ENCODE measurements at places on chromosomes 7 and 10. TPM values are rescaled to one million over a fixed set of nuclear protein-coding genes. Genes with fewer than 3 reads are reported as not detected.
A peak's percentile ranks its signal among the peaks of the same experiment; 100 is the strongest.

NPC1L1 gene
- not detected for total RNA-seq

NPFFR1 gene
- total RNA-seq: 0.02 TPM

GATAD1 gene
- 19.4 TPM for total RNA-seq

VAX1 gene
- total RNA-seq: 65.1 TPM

SPDYE18 gene
- total RNA-seq: not detected

PIK3AP1 gene
- 0.37 TPM for total RNA-seq

MOSPD3 gene
- 17.3 TPM for total RNA-seq

WNT8B gene
- not detected for total RNA-seq

BMPER gene
- total RNA-seq: 8.2 TPM

ENKUR gene
- 0.17 TPM for total RNA-seq

SFTPD gene
- not detected for total RNA-seq

LEP gene
- total RNA-seq: not detected

NPSR1 gene
- not detected for total RNA-seq

EPO gene
- not detected for total RNA-seq

LRRC18 gene
- not detected for total RNA-seq

HTRA1 gene
- total RNA-seq: 0.55 TPM

PVRIG gene
- not detected for total RNA-seq

DNA sequence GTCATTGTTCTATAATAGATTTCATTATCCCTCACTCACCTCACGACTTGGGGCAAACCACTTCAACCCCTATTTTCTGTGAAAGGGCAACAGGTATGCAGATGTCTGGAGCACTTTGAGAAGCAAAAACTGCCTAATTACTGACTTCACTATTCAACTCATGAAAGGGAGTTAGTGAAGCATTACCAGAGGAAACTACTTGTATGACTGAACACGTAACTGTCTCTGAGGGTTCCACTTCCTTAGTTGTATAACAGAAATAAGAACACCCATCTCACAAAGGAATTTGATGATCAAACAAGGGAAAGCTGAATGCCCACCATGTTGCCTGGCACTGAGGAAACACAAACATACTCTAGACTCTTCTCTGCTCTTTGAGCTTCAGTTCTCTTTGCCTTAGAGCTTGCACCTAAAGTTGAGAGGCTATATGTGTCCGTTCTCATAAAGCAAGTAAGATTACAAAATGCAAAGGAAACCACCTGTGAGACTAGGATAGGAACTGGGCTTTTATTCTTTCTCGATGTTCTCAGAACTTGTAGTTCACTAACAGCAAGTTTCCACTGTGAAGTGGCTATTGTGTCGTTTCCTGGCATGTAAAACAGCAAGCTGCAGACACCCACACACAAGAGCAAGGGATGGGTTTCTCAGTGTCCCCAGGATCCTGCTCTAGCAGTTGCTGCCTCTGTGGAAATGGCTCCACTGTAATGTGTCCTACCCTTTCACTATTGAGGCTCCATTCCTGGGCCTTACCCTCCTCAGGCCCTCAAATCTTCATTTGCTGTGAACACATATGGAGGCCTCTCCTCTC lies 2.6 kb downstream of the TMEM243 start:
- H3K4me1 ChIP-seq: peaks cover 40% of the 10 kb centered on the region
- no peak overlapping the region for H3K27ac ChIP-seq
- H3K36me3 ChIP-seq: no peaks in the 10 kb centered on the region
- no peak overlapping the region for H3K4me3 ChIP-seq
- peak; percentile 5 for DNase-seq
- peaks cover 9% of the 10 kb centered on the region for H3K27me3 ChIP-seq

GRCh38 chr7:21757537-21758282 lies 188.0 kb downstream of the CDCA7L start:
- peaks cover 99% of the 10 kb centered on the region for H3K27me3 ChIP-seq
- no peaks in the 10 kb centered on the region for H3K36me3 ChIP-seq
- no peak overlapping the region for H3K4me3 ChIP-seq
- no peak overlapping the region for H3K27ac ChIP-seq
- no peaks in the 10 kb centered on the region for H3K4me1 ChIP-seq
- no peak for DNase-seq

DNA sequence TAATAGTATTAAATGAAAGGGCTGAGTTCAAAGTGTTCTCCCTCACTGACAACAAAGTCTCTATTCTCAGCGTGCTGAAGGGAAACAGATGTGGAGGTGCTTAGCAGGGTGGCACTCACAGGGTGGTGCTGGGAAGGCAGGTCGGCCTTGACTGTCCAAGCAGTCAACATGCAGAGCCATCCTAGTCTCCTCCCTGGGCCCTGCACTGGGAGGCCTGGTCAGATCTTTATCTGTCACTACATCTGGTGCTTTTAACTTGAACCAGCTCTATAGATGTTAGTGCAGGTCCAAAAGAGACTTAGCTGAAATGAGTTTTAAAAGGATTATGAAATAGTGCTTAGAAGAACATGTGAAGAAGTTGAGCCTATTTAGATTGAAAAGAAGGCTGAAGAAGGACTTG lies 82.1 kb downstream of the AVL9 start:
- DNase-seq: no peak
- H3K4me1 ChIP-seq: no peaks in the 10 kb centered on the region
- H3K27ac ChIP-seq: no peak overlapping the region
- peaks cover 44% of the 10 kb centered on the region for H3K36me3 ChIP-seq
- H3K4me3 ChIP-seq: no peak overlapping the region
- no peaks in the 10 kb centered on the region for H3K27me3 ChIP-seq

GRCh38 chr10:114328874-114329273 lies 75.4 kb downstream of the AFAP1L2 start:
- DNase-seq: no peak
- no peak overlapping the region for H3K4me3 ChIP-seq
- H3K27me3 ChIP-seq: no peaks in the 10 kb centered on the region
- no peaks in the 10 kb centered on the region for H3K36me3 ChIP-seq

DNA sequence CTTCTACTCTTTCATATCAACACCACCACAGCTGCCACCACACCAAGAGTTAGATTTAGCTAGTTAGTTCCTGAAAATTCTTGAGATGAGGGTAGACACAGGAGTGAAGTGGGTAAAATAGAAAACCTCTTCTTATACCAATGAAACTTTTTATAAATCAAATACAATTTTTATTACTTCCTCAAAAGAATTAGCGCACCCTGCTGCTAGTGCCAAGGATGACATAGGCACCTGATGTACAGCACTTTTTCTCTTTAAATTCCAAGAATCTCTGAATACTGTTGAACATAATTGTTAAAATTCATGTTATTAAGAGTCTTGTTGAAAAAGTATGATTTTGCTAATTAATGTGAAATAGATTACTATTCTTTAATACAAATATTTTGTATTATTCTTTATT lies 11.4 kb downstream of the ZWINT start:
- H3K36me3 ChIP-seq: no peaks in the 10 kb centered on the region
- no peaks in the 10 kb centered on the region for H3K4me1 ChIP-seq
- no peak overlapping the region for H3K4me3 ChIP-seq

- H3K27ac ChIP-seq: no peak overlapping the region
- H3K36me3 ChIP-seq: no peaks in the 10 kb centered on the region
- H3K27me3 ChIP-seq: no peaks in the 10 kb centered on the region
- no peaks in the 10 kb centered on the region for H3K4me1 ChIP-seq
- DNase-seq: no peak
Measured at GRCh38 chr7:22174574-22174953, 182.4 kb downstream of the RAPGEF5 start.

GRCh38 chr10:84665883-84666463 lies 337.6 kb downstream of the CCSER2 start:
- no peaks in the 10 kb centered on the region for H3K4me1 ChIP-seq
- peaks cover 29% of the 10 kb centered on the region for H3K27me3 ChIP-seq
- H3K36me3 ChIP-seq: no peaks in the 10 kb centered on the region
- H3K4me3 ChIP-seq: no peak overlapping the region
- DNase-seq: peak; percentile 47

DNA sequence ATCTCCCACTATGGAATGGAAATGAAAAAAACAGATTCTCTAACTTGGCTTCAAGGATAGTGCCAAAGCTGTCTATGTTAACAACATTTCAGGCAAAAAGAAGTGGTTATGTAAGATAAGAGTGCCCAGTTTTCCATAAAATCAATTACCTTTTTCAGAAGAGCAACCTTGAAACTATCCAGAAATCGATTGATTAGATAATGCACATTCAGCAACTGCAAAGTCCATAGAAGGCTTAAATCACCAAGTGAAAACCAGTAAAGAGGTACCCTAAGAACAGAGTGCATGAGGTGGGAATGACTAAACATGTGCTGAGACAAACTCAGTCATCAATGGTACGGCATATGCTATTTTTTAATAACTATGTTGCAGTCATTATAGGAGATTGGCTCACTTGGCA lies 71.9 kb upstream of the TNKS2 start:
- H3K4me3 ChIP-seq: no peak overlapping the region
- H3K27me3 ChIP-seq: peaks cover 13% of the 10 kb centered on the region
- H3K36me3 ChIP-seq: no peaks in the 10 kb centered on the region
- H3K4me1 ChIP-seq: no peaks in the 10 kb centered on the region
- DNase-seq: no peak

DNA sequence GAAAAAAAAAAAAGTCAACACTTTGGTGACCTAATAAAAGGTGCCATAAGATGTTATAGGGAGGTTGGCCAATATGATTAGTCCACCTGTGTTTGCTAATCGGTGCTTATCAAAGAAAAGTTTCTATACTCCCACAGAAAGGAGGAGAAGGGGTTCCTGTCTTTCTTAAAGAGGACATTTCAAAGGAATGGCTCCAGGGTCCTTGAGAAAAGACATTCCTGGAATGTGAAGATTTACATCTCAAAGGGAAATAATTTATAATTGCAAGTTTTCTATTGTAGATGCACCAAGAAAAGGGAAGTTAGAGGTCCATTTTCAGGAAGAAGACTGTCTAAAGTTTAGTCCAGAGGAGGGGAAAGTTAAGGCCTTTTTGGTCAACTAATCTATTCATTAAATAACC lies 715.3 kb downstream of the NXPH1 start:
- no peak overlapping the region for H3K27ac ChIP-seq
- H3K4me3 ChIP-seq: no peak overlapping the region
- DNase-seq: no peak
- no peaks in the 10 kb centered on the region for H3K27me3 ChIP-seq

DNA sequence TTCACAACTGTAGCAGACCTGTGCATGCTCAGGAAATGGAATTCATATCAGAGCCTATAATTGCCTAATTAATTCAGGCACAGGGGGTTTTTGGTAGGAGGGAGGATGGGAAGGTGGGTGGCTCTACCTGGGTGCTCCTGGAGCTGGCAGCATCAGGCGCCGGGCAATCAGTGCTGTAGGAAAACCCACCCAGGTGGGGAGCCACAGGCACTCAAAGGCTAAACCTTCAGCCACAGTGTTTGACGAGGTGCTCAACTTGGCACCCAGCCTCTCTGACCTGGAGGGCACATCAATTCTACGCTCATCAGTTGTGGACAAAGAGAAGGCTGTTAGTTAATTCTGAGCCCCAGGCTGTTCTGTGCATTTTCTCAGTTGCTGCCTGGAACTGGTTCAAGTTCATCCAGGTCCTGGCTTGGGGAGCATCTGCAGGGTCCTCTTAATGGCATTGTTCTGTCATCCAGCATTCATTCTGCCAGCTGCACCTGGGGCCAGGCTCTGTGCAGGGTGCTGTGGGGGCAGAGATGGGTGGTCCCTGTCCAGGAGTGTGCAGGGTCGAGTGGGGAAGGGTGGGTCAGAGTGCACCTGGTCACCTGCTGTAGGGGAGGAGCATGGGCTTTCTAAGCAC lies 54.1 kb upstream of the NPTX2 start:
- no peak overlapping the region for H3K27ac ChIP-seq
- H3K36me3 ChIP-seq: no peaks in the 10 kb centered on the region
- no peaks in the 10 kb centered on the region for H3K27me3 ChIP-seq

- H3K36me3 ChIP-seq: no peaks in the 10 kb centered on the region
- no peak overlapping the region for H3K27ac ChIP-seq
- peaks cover 2% of the 10 kb centered on the region for H3K27me3 ChIP-seq
- H3K4me3 ChIP-seq: no peak overlapping the region
- peak; percentile 53 for DNase-seq
Measured at GRCh38 chr7:19982841-19983835, 209.7 kb upstream of the TMEM196 start.

- no peaks in the 10 kb centered on the region for H3K27me3 ChIP-seq
- DNase-seq: no peak
- no peak overlapping the region for H3K4me3 ChIP-seq
- no peak overlapping the region for H3K27ac ChIP-seq
- H3K36me3 ChIP-seq: no peaks in the 10 kb centered on the region
Measured at GRCh38 chr7:80623503-80624252, 14.8 kb upstream of the CD36 start.

- no peaks in the 10 kb centered on the region for H3K27me3 ChIP-seq
- H3K36me3 ChIP-seq: no peaks in the 10 kb centered on the region
Measured at GRCh38 chr7:99667179-99667578, 12.6 kb downstream of the CYP3A5 start.

DNA sequence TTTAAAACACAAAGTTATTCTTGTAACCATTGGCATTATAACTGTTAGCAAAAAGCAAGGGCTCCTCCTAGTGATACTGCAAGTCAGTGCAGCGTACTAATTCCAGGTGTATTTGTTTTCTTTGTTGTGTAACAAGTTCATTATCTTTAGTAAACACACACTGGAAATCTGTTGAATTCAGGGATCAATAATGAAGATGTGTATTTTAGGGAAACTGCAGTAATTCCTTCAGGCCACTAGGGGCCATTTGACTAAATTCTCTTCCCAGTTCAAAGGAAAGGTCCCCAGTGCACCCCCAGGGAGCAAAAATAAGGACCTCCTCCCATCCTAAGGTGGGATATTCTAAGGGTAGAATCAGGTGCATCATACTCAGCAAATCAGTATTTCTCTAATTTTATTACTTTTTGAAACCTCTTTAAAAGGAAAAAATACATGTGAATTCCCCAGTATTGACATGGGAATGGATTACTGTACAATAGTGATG lies 158.6 kb upstream of the LYZL1 start:
- H3K27me3 ChIP-seq: no peaks in the 10 kb centered on the region
- H3K4me1 ChIP-seq: peaks cover 26% of the 10 kb centered on the region
- no peak overlapping the region for H3K27ac ChIP-seq

GRCh38 chr10:51145375-51145774 lies 71.1 kb downstream of the PRKG1 start:
- no peaks in the 10 kb centered on the region for H3K27me3 ChIP-seq
- H3K4me1 ChIP-seq: no peaks in the 10 kb centered on the region
- no peak overlapping the region for H3K4me3 ChIP-seq
- H3K27ac ChIP-seq: no peak overlapping the region
- DNase-seq: no peak
- no peaks in the 10 kb centered on the region for H3K36me3 ChIP-seq

- no peak overlapping the region for H3K27ac ChIP-seq
- no peak overlapping the region for H3K4me3 ChIP-seq
- DNase-seq: no peak
- H3K27me3 ChIP-seq: no peaks in the 10 kb centered on the region
Measured at GRCh38 chr7:155289107-155289506, 8.6 kb upstream of the INSIG1 start.

DNA sequence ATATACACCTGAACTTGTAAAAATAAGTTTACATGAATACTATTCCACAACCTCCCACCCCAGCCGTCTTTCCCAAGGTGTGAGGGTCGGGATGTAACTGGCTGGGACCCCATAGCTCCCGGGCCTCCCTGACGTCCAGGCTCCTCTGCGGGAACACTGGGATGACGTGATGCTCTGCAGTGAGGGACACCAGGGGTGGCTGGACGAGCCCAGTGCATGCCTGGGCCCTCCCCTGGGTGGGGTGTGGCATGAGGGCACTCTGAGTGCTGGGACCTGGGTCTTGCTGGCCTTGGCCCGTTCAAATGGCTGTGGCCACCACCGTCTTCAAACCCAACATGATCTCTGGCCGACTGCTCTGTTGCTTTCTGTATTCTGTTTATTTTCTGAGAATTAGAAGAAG lies 182.4 kb downstream of the DNAJB6 start:
- H3K36me3 ChIP-seq: no peaks in the 10 kb centered on the region
- no peak for DNase-seq
- peaks cover 22% of the 10 kb centered on the region for H3K27me3 ChIP-seq
- no peak overlapping the region for H3K27ac ChIP-seq
